Activated CD4-positive, alpha-beta T cell treated with anti-CD3 and anti-CD28 coated beads, Interleukin-2, amount 10 ng/mL, durations not matched to agents 7 days and 5 days (primary cell): ENCODE measurements at places on chromosomes 1 and 21. TPM values are rescaled to one million over a fixed set of nuclear protein-coding genes. Genes with fewer than 3 reads are reported as not detected.
A peak's percentile ranks its signal among the peaks of the same experiment; 100 is the strongest.

The USH2A gene
- total RNA-seq, result not detected

The WDR64 gene
- total RNA-seq, result 0.22 TPM

The CCDC17 gene
- 3.3 TPM for total RNA-seq

The RGS8 gene
- not detected for total RNA-seq

The MAB21L3 gene
- not detected for total RNA-seq

The RAB3B gene
- 0.02 TPM for total RNA-seq

The DNASE2B gene
- not detected for total RNA-seq

The GGPS1 gene
- total RNA-seq, result 27.2 TPM

The IL20 gene
- total RNA-seq, result not detected

The PTGS2 gene
- total RNA-seq, result not detected

The SPATA21 gene
- total RNA-seq, result not detected

The RGS16 gene
- total RNA-seq, result 1.9 TPM

The OR2T33 gene
- not detected for total RNA-seq

DNA sequence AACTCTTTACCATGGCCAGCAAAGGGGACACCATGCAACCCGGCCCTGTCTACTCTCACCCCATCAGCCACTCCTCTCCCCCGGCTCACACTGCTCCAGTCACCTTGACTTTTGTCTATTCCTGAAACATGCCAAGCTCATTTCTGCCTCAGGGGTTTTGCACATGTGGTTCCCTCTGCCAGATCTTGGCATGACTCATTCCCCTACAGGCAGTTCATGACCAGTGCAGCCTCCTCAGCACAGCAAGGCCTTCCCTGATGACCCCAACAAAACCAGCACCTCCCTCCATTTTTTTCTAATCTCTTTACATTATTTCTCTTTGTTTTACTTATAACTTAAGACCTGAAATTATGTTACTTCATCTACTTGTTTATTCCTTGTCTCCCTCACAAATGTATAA, 58.6 kb upstream of the GJB5 start:
- no peak for DNase-seq

GRCh38 chr21:37367703-37368540, 1.3 kb downstream of the DYRK1A start:
- DNase-seq, result peak; percentile 44

GRCh38 chr21:35113064-35113463, 64.0 kb upstream of the RUNX1 start:
- no peak for DNase-seq

- no peak for DNase-seq
Measured at GRCh38 chr1:65189576-65190115, 41.6 kb downstream of the AK4 start.

GRCh38 chr1:53262000-53262399, 23.7 kb upstream of the MAGOH start:
- no peak for DNase-seq

DNA sequence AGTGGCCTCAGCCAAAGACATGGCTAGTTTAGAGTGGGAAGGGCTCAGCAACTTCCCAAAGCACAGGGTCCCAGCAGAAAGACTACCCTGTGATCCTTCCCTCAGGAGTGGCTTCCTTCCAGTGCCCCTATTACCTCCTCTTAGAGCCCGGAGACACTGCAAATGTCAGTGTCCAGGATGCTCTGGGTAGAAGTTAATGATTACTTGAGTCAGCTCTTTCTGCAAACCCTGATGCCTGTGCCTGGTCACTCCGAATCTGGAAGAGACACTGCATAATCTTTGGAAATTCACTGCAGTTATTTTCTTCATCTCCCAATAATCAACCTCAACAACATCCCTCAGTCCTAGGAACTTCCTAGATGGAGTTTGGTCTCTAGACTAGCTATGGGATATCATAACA, 27.2 kb upstream of the MGST3 start:
- no peak for DNase-seq

DNA sequence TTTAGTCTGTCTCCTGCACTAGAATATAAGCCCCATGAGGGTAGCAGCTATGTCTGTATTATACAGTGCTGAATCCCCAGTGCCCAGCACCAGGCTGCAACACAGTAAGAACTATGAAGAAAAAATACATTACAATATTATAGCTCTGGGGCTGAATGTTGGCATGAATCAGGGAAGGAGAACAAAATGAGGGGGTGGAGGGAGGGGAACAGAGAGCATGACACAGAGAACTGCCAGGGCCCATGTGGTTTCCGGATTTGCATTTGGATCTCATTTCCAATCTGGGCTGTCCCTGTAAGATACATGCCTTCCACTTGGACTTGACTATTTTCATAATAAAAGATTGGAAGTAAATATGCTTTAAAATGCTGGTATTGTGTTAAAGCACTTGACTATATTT, 35.8 kb downstream of the C1orf198 start:
- DNase-seq, result no peak

DNA sequence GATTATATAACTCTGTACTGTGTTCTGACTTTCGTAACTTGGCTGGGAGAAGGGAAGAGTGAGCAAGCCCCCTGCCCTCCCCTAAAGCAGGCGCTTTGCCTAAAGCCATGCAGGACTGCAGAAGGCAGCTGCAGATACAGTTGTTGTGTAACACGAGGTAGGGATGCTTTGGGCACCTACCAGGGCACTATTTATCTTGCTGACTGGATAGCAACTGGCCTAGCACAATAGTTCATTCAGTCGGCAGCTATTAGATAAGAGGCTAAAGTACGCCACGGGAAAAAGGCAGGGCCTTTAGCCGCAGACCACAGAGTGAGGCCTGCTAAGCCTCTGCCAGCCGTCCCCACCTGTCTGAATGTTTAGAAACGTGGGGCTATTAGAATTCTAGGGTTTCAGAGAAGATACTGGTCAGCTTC, 80.9 kb downstream of the TTC3 start:
- no peak for DNase-seq

DNA sequence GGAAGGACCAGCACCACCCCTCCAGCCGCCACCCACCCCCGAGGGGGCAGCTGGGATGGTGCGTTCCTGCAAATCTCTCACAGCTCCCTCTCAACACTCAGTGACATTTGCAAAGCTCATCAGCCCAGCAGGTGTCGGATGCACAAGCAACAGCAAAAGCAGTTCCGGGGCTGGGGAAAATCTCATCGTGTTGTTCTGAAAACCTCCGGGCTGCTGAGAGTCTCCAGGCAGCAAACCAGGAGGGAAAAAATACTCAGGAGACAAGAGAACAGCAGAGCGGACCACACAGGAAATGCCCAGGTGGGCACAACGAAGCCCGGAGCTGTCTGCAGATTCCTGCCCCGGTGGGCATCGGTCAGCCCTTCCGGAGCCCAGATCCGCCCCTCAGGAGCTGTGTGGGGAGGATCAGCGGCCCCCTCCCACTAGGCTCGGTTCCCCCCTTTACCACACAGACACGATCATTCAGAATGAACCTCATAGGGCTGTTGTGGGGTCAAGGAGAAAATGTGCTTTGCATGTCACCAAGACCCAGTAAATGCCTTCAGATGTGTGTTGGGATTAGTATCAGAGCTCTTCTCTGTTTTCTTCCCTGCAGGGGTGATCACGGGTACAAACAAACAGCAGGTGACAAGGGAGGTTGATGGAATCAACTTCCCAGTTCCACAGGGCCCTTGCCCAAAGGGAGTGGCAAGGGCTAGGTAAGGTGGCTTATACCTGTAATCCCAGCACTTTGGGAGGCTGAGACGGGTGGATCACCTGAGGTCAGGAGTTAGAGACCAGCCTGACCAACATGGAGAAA, 127.0 kb upstream of the TIAM1 start:
- no peak for DNase-seq

DNA sequence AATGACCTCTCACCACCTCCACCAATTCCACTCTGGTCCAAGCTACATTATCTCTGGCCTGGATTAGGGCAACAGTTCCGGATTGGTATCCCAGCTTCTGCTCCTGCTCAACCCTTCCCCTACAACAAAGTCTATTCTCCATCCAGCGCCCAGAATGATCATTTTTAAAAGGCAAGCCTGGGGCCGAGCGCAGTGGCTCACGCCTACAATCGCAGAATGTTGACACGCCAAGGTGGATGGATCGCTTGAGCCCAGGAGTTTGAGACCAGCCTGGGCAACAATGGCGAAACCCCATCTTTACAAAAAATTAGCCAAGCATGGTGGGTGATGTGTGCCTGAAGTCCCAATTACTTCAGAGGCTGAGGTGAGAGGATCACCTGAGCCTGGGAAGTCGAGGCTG, 2.2 kb downstream of the LYST start:
- no peak for DNase-seq

GRCh38 chr21:42032968-42033367, 22.8 kb upstream of the ZBTB21 start:
- no peak for DNase-seq

- no peak for DNase-seq
Measured at GRCh38 chr1:1552263-1552639, 11.8 kb upstream of the TMEM240 start.

DNA sequence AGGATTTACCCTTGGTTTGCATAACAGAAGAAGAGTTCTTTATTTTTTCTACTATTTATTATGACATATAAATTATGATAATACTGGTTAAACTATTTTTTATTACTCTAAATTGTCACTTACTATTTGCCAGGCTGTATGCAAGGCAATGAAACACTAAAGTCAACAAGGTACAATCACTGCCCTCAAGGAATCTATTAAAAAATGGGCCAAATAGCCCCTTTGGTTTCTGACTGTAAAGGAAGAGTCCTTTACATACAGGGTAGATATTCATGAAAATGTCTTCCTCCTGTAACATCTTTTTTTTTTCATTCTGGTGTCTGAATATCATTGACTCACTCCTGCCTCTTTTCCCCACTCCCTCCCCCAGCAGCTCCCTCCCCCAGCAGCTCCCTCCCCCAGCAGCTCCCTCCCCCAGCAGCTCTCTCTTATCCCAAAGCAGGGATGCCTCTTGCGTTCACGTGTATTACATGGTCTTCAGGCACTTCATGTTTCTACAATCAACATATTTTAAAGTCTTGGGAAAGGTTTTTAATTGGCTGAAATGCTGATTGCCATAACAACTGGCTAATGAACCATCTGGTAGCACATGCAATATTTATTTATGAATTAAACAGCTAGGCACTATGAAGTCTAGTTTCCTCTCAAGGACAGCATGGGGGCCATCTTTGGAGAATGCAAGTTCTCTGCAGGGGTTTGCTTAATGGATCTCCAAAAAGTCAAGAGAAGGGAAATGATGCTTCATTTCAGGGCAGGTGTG, 400.4 kb upstream of the PLXNA2 start:
- DNase-seq, result no peak

DNA sequence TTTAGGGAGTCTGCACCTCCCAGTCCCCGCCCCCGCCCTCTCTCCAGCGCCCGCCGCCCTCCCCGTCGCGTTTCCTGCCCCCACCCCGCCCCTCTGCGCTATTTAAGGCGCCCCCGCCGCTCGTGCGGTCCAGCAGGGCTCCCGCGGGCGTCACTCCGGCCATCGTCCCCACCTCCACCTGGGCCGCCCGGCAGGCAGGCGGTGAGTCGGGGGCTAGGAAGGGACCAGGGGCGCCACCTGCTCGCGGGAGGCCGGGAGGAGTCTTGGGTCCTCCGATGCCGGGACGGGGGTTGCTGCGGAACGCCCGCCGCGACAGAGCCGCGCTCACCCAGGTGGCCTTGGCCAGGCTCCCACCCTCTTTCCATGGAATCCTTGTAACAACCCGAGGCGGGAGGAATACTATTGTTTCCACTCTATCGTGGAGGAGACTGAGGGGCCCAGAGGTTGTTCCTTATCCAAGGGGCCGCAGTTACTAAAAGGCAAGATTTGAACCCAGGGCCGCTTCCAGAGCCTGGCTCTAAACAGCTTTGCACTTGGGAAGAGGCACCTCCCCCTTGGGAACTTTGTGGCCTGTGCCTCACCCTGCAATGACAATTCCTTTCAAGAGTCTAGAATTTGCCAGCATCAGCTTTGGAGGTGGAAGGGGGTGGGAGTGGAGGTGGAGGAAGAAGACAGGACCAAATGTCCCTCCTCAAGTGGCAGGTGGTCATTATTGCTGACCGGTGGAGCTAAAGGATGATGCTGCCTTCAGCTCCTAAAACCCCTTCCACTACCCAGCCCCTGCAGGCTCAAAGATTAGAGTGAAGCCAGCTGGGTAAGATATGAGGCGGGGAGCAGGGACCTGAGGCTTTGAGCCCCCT, at the start of gene GJA4:
Gene GJA4, plus strand, starts transcription at position 132 of the 860 bp plus-strand sequence. CDS start 1,215 bp downstream, outside the sequence.
- no peak for DNase-seq

GRCh38 chr1:202130297-202130721, 7.6 kb downstream of the GPR37L1 start:
- no peak for DNase-seq

DNA sequence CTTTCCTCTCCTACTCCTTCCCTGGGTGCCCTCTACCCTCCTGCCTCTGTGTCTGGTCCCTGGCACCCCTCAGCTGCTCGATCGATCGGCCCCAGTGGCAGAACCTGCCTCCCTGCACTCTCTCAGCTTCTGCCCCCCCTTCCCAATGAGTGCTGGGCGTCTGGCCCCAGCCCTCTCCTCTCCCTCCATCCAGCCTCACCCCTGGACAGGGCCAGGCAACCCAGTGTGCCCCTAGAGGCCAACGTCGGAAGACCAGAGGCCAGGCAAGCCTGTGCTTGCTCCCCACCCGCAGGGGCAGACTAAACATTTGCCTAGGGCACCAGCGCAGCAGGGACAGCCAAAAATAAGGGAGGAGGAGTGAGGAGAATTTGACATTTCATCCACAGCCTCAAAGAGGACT, 43.5 kb downstream of the LGR6 start:
- peak; percentile 26 for DNase-seq

GRCh38 chr1:49026230-49026811, 249.6 kb upstream of the BEND5 start:
- DNase-seq, result no peak

DNA sequence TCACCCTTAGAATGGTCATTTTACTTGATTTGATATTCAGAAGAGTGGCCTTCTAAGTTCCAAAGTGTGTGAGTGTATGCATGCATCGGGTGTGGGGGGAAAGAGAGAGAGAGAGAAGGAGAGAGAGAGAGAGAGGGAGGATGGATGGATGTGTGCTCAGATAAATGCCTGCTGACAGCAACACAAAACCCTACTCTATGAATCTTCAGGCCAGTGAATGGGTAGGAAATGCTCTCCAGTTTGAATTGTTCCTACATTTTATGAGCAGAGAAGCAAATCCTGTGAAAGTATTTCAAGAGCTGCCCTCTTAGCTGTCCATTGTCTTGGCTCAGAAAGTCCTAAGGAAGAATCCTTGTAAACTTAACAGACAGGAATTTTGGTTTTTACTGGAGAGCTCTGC, 7.4 kb downstream of the JAM2 start:
- DNase-seq, result no peak

- no peak for DNase-seq
Measured at GRCh38 chr1:156464825-156465452, 35.6 kb downstream of the MEF2D start.

GRCh38 chr1:34747638-34747941, 7.3 kb upstream of the GJB5 start:
- no peak for DNase-seq

DNA sequence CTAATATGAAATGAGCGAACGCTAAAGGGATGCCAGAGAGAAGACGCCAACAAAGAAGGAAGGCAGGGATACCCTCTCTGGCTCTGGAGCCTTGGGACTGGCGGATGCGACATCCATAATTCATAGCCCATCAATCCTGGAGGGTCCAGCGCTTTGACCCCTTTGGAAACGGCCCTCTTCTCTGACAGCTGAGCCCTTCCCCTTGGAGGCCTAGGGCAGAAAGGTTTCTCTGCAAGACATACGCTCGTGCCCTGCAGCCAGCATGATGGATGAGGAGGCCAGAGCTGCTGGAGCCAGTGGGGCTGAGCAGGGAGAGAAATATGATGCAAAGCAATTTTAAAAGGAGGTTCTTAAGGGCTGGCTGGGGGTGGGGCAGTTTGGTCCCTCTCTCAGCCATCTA, 22.2 kb downstream of the OPTC start:
- no peak for DNase-seq
